ENCODE measurements at places on chromosomes 11 and 22. TPM values are rescaled to one million over a fixed set of nuclear protein-coding genes. Genes with fewer than 3 reads are reported as not detected.

Gene OR4D5
- total RNA-seq = not detected

Gene MMP13
- not detected for total RNA-seq

GRCh38 chr22:48379371-48379770 is 1448.3 kb downstream of the BRD1 start:
- DNase-seq = no peak

DNA sequence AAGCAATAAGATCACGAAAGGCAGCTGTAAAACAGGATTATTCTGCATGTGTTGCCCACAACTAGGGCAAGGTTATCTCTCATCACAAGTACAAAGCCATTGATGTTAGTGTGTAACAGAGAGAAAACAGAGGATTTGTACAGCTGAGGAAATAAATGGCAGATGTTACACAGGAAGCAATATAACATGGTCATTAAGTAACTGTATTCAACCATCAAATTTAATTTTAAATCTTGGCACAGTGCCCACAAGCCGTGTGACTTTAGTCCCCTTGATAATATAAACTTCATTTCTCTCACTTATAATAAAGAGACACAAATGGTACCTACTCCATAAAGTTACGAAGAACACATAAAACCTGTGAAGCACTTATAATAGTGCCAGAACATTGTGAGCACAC is 17.3 kb downstream of the OR51E2 start:
- DNase-seq = no peak

GRCh38 chr22:44392446-44392921 is 79.7 kb upstream of the SHISAL1 start:
- DNase-seq = no peak

- no peak for DNase-seq
These were observed 2.8 kb upstream of the AIFM3 start for GRCh38 chr22:20964090-20964798.

GRCh38 chr11:63537293-63538101 is 889 bp downstream of the PLAAT4 start:
- no peak for DNase-seq

GRCh38 chr22:31604137-31604705 is 57.8 kb downstream of the PISD start:
- DNase-seq = no peak

DNA sequence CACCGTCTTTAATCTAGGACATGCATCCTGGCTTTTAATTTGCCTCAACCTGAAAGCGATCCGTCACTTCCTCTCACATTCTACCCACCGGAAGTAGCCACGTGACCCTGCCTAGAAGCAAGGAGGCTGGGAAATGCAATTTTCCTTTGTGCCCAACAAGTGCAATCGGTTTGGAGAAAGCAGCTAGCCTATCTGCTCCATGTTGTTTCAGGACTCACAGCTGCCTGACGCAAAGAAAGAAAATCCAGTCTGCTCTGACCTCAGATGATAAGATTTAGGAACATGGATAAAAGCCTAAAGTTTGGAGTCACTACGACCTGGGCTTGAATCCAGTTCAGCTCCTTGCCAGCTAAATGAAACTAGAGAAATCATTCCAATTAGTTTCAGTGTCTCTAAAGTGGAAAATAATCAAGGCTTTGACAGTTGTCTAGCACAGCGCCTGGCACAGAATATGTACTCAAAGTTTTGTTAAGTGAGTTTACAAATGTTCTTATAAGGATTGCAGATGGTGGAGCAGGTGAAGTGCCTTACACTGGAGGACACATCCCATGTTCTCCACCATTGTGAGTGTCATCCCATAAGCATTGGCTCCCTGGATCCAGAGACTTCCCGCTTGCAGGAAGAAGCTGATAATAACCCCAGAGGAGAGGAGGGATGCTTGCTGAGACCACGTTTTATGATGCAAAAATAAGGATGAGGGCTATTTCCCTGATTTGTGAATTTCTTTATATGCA is 553.7 kb downstream of the MN1 start:
- DNase-seq = no peak

- DNase-seq = no peak
These were observed 3.5 kb downstream of the NXPE1 start for GRCh38 chr11:114556135-114556534.

DNA sequence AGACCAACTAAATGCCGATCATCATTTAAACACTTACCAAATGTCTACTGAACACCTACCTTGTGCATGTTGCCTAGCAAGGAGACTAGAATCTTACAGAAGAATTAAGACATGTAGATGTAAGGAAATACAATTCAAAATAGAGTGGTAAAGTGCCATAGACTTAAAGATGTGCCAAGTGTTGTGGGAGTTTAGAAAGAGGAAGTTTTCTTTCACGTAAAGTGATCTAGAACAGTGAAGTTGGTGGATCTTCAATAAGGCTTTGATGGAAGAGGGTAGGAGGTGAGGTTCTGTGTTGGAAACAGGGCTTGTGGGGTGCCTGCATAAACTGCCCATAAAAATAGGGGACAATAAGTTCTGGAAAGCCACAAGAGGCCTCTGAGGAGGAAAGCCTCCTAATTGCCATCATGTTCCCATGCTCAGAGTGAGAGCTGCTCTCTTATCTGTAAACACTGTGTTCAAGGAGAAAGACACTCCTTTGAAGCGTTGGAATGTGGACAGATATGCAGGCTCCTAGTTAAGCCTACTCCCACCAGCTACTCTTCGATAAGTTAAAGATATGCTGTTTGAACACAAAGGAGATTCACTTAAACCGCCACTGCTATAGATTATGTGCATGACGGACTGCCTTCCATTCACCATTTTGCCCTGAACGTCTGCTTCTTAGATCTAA is 66.7 kb downstream of the HSD17B12 start:
- DNase-seq = no peak

DNA sequence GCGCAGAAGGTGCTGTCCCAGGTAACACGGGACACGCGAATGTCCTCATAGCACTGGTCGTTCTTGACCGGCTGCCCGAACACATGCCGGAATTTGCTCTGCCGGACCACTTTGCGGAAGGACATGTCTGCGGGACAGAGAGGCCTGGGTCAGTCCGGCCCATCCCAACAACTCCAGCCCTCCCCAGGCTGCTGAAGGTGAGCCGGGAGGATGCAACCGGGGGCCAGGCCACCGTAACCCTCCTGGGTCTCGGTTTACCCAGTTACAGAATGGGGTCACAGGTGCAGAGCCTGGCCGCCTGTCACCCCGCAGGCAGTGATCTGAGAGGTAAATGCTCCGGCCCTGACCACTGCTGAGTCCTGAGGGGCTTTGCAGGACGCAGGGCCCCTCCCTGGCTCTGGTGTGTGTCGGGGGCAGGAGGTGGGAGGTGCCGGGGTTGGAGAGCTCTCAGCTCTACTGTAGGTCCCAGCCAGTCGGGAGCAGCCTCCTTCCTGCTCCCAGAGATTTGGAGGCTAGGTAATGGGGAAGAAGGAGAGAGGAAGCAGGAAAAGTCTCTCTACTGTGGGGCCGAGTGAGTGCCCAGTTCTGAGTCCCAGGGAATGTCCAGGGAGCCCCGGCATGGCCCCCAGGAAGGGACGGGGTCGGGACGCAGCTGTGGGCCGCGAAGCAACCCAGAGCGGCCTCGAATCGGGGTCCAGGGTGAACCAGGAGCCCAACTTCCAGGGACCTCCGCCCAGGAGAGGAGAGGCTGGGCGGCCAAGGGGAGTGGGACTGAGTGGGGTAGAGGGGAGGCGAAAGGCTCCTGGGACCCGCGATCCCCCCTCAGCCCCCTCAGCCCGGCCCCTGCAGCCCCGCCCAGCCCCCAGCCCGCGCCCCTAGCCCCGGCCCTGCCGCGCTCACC is 522 bp downstream of the CORO1B start:
- no peak for DNase-seq

Measured in activated CD8-positive, alpha-beta T cell treated with anti-CD3 and anti-CD28 coated beads, Interleukin-2, amount 10 ng/mL, durations not matched to agents 7 days and 5 days (primary cell).